A549 treated with AZD2906 at 1 μM for 4 hours (cell line): ENCODE measurements at places on chromosomes 5 and 9. TPM values are rescaled to one million over a fixed set of nuclear protein-coding genes. Genes with fewer than 3 reads are reported as not detected.

Gene TMEM171
- total RNA-seq = 4.0 to 5.8 TPM (median 4.7 TPM) in 5 replicates

Gene ANKRD34B
- total RNA-seq = 0.03 to 0.15 TPM (median 0.06 TPM) in 5 replicates

Gene ACOT12
- 0.10 TPM in 1 of 5 replicates, not detected in the others for total RNA-seq

Gene CSF2
- total RNA-seq = 0.16 to 0.30 TPM (median 0.23 TPM) in 3 of 5 replicates, not detected in the others

Gene DAPK1
- total RNA-seq = 17.9 to 26.7 TPM (median 24.9 TPM) in 5 replicates

Gene SV2C
- not detected in 5 replicates for total RNA-seq

Gene EPB41L4B
- total RNA-seq = 26.1 to 29.4 TPM (median 26.8 TPM) in 5 replicates
